ENCODE measurements at places on chromosomes 5 and 9.

- DNase-seq = peak; percentile 33
These were observed 319.2 kb downstream of the GADD45G start for GRCh38 chr9:89923961-89924504.

DNA sequence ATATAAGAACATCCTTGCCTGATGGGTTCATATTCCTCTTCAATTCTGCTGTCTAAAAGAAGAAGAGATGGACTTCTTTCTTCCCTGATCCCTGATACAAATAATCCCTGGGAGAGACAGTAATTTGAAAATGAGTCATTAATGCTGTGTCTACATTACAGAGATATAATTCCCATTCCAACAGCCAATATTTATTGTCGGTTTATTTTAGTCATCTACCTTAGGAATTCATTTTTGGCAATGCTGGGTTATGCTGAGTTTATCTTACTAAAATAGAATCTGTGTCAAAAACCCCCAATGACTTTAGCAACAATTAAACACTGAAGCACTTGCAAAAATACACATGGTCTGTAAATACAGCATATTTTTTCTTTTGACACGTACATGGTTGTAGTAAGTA lies 23.9 kb downstream of the ZNF474 start:
- no peak for DNase-seq

DNA sequence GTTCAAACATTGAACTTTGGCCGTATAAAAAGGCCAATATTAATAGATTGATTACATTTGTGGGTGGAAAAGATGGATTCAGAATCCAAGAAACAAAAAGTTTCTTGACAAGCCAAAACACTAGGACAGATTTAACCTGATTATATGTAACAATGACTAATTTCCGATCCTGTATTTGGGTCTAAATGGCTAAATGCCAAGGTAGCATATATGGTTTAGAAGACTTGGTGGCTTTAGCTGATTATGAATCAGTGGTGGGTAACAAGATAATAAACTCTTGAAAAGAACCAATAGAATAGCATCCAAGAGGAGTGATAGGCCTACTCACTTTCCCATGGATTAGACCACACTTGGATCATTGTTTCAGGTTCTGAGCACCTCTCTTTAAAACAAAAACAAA lies 21.8 kb upstream of the ANP32B start:
- no peak for DNase-seq

- DNase-seq = no peak
These were observed 6.0 kb downstream of the UBE2QL1 start for GRCh38 chr5:6454628-6455053.

DNA sequence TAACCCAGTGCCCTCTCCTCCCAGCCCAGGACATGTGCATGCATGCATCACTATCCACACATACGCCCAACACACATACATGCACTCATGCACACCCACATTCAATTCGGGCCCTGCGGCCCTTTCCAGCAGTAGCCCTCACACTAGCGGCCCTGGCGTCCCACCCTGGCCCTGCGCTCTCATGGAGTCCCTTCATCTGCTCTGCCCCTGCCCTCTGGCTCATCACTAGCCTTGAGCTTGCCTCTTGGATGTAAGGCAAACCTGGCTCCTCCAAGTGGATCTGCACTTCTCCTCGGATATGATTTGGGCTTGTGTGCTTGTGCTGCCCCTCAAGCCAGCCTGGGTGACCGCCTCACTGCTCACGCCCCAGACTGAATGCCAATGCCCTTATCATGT lies 147.2 kb downstream of the SEC61B start:
- no peak for DNase-seq

DNA sequence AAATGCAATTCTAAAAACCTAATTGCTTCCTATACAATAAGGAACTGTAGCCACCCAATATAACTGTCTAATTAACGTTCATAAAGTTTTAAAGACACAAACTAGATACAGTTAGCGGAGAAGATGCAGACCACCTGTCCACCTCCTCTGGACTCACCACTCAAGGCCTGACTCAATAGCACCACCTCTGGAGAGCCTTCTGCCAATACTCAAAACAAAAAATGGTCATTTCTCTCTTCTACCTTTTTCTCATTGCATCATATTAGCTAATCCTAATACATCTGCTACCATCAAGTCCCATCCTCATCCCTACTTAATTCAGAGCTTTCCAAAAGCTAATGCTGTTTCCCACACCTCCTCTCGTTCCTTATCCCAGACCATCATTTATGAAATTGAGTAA lies 159.9 kb downstream of the MLLT3 start:
- no peak for DNase-seq

DNA sequence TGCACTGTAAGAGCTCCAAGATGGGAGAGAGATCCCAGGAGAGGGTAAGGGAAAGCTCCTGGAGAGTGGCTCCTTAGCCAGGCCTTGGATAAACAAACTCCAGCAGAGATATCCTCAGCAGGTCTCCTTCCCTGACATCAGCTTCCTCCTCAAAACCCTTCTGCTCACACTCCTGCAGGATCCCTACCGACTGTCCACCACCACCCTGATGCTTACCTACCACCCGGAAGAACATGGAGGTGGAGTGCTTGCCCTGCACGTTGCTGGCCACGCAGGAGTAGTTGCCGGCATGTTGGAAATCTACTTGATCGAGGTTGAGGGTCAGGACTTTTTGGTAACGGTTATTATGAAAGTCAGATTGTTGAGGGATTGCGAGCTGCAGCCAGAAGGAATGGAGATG lies 9.3 kb downstream of the CSF1R start:
- DNase-seq = no peak

DNA sequence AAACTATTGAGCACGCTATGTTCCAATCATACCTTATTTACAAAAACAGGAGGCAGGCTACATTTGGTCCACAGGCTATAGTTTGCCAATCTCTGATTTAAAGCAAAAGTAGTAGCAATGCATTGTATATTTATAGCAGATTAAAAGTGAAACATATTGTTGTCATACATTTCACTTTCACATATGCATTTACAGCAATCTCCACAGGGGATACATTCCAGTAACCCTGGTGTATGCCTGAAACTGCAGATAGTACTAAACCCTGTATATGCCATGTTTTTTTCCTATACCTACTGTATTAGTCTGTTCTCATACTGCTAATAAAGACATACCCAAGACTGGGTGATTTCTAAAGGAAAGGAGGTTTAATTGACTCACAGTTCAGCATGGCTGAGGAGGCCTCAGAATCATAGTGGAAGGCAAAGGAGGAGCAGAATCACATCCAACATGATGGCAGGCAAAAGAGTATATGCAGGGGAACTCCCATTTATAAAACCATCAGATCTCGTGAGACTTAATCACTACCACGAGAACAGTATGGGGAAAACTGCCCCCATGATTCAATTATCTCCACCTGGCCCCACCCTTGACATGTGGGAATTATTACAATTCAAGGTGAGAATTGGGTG lies 5.9 kb upstream of the CSF1R start:
- no peak for DNase-seq

- no peak for DNase-seq
These were observed 48.1 kb downstream of the FNBP1 start for GRCh38 chr9:129994882-129995281.

DNA sequence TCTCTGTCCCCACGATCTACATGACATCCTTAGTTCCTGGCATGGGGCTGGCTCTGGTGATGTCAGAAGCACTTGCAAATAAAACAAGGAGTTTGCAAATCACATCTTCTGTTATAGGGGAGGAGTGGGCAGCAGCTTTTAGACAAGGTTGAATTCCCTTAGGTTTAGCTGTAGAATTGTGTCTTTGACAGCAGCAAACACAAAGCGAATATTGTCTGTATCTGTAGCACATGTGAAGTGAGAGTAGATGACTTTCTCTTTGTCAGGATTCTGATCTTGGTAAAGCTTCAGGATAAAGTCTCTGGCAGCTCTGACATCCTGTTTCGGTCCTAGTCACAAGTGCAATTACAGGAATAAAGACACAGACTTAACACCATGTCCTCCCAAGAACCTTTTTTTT lies 224.3 kb downstream of the GNA14 start:
- no peak for DNase-seq

GRCh38 chr9:72473474-72474261 lies 47.7 kb upstream of the TMC1 start:
- DNase-seq = no peak

DNA sequence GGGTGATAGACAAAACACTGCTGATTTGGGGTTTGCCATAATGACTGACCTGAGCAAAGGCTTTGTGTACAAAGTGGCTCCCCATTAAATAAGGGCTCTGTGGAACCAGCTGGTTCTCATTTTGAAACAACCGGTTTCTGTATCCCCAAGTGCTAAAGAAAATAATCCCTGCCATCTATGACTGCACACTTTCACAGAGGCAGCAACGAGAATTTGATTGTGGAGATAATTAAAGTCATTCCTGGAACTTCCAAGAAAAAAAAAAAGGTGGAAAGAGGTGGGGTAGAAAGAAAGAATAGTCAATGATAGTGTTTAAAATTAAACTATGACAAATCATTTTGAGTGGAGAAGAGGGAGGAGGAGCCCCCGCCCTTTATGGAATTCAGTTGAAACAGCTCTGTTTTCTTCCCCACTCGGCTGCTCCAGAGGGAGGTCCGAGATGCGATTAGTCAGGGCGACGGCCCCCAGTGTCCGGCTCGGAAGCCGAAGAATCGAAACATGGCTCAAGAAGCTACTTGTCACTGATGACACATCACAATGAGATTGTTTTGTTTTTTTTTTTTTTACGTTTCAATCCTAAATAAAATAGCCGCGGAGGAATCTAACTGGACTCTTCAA lies 38.4 kb downstream of the EBF1 start:
- no peak for DNase-seq

GRCh38 chr5:178237431-178238312 lies 5.1 kb upstream of the PHYKPL start:
- no peak for DNase-seq

- no peak for DNase-seq
These were observed 516.3 kb upstream of the DAP start for GRCh38 chr5:11277323-11277722.

- DNase-seq = no peak
These were observed 526.5 kb upstream of the NUDT12 start for GRCh38 chr5:104088876-104089778.

DNA sequence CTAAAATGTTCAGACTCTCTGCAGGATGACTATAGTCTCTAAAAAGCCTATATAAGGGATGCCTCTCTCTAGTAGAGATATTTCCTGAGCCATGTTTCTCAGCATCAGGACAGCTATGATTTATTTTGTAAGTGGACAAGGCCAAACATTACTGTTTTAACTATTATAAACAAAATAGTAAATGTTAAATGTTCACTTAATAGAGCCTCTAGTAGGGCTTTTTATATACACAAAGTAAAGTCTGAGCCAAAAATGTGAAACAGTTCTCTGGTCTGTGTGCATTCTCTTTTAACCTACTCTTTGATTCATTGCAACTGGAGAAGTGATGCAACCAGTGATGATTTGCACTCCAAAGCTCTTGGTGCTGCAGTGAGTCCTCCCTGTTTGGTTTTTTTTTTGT lies 220.5 kb downstream of the GDNF start:
- no peak for DNase-seq

GRCh38 chr5:55982957-55983381 lies 11.8 kb downstream of the IL6ST start:
- DNase-seq = no peak

DNA sequence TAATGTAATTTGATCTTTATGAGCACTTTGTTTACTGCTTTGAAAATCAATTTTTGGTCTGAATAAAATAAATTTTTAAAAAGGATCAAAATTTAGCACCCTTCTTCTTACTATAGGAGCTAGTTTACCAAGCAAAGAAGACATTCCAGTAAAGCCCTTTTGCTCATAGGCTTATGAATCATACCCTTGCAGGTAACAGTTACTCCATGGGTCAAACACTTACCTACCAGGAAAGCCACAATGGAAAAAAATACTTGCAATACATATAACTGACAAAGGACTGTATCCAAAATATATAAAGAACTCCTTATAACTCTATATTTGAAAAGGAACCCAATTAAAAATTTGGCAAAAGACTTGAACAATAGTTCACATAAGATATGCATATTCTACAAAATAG lies 66.6 kb downstream of the SHOC1 start:
- no peak for DNase-seq

GRCh38 chr9:28834156-28834555 lies 1260.9 kb upstream of the C9orf72 start:
- DNase-seq = no peak

DNA sequence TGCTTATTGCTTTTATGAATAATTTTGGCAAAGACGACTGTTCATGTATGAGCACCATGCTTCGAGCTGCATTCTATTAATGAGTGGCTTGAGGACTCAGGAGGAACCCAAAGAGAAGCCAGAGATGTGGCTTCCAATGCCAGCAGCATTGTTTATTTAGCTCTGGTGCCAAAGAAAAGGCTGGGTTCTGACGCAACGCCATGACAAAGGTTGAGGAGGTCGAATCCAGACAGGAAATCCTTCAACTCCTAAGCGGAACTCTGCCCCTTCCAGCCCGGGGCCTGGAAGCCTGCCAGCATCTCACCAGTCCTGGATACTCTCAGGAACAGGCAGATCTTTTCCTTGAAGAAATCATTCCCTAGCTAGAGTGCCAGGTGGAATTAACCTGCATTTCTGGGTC lies 104.4 kb downstream of the ARHGAP26 start:
- no peak for DNase-seq

- no peak for DNase-seq
These were observed 8.9 kb downstream of the FBXW5 start for GRCh38 chr9:136935651-136936050.

DNA sequence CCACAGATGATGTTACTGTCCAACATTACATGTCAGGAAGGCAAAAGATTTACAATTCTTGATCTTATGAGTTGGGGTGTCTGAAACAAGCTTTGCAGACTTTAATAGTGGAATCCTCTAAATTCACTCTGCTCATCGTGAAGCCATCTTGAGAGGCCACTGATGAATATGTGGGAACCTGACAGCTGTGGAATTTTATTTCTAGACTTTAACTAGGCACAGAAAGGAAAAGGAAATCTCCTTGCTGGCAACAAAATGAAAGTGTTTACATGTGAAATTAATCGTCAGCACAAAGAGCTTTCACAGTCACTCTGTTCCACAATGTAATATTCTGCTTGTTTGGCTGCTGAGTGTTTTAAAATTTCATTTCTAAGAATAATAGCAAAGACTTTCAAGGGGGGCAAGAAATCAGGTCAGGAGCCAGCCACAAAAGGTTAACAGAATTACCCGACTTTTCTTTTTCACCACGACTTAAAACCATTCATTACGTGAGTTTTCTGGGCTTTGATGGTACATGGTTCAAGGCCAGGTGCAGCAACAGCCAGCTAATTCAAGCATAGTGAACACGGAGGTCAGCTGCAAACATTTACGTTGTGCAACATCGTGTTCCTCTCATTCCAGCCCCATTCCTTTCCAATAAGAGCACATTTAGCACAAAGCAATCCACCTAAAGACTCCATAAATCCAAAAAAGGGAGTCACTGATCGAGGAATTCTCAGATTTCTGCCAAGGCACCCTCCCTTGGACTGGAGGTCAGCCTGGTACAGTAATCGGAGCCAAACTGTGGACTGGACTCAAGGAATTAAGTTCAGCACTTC lies 14.6 kb downstream of the NREP start:
- DNase-seq = no peak

Data from stimulated activated CD4-positive, alpha-beta T cell treated with anti-CD3 and anti-CD28 coated beads, Interleukin-4, amount 100 ng/mL, for 1 hour (primary cell).